Fibroblast of villous mesenchyme (primary cell): ENCODE measurements at places on chromosomes 5 and 9. TPM values are rescaled to one million over a fixed set of nuclear protein-coding genes. Genes with fewer than 3 reads are reported as not detected.

BRINP1 gene
- total RNA-seq, result under 0.01 TPM in 2 replicates

LCN15 gene
- total RNA-seq, result not detected in 2 replicates

UNC5A gene
- not detected in 2 replicates for total RNA-seq

DNA sequence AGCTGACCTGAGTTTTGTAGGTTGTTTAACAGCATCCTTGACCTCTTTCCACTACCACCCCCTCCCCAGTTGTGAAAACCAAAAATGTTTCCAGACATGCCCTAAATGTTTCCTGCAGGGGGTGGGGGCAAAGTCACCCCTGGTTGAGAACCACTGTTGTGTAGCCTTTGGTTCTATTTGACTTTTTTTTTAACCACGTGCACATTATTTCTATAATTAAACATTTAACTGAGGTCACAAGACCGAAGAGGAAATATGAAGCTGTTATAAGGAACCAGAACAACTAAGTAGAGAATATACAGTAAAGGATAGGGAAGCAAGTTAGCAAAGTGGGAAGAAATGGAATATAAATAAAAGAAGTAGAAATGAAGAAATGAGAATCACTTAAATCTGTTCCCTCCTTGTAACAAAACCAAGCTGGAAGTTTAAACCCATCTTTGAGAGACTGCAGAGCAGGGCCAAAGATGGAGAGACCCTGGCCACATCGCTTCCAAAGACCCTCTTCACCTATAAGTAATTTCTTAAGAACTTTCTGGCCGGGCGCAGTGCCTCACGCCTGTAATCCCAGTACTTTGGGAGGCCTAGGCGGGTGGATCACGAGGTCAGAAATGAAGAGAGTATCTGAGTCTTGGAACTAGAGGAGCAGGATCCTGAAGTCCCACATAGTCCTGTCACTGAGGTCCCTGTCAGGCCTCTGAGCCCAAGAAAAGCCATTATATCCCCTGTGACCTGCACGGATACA lies 14.4 kb downstream of the SIT1 start:
- DNase-seq, result no peak

- peak; percentile 68 for DNase-seq
Observed at GRCh38 chr9:121246821-121247561, 21.0 kb upstream of the GSN start.

DNA sequence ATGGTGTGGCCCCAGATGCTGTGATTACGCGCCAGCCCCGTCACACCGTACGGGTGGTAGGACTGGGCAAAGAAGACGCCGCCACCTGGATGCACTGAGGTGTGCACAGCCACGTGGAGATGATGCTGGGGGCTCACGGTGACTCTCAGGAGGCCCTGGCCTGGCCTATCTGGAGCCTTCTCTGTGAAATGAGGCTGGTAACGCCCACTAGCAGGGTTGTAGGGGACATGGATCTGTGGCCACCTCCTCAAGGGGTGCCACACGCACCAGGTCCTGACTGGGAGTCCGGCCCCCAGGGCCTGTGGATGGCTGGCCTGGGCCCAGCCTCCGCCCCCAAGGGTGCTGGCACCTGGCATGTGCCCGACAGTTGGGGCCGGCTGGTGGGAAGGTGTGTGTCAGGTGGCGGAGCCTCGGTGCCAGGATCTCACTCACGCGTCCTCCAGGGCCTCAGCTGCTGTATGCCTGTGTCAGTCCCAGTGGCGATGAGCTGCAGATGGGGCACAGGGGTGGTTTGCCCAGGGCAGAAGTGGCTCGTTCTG lies 32.4 kb downstream of the NEK6 start:
- DNase-seq, result no peak

DNA sequence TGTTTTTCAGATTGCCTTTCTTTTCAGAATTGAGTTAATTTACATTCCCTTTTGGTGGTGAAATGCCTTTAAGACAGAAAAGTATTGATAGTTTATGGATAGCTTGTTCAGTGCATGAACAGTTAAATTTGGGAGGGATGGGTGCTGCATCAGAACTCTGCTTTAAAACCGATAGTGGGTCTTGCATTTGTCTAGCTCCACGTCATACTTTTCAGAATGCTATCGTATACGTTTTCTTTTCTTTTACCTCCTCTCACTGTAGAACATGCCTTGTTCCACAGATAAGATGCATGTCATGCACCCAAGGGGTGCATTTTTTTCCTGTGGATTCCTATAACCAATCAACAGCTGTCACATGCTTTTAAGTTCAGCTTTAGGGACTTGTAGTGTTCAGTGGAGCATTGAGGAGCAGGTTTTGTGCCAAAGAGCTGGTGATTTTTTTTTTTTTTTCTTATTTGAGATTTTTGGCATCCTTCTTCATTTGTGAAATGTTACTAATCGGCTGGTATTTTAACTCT lies 2.3 kb downstream of the SLC44A1 start:
- no peak for DNase-seq

- DNase-seq, result peak; percentile 78
Observed at GRCh38 chr5:172444110-172444510, 10.2 kb downstream of the SH3PXD2B start.

DNA sequence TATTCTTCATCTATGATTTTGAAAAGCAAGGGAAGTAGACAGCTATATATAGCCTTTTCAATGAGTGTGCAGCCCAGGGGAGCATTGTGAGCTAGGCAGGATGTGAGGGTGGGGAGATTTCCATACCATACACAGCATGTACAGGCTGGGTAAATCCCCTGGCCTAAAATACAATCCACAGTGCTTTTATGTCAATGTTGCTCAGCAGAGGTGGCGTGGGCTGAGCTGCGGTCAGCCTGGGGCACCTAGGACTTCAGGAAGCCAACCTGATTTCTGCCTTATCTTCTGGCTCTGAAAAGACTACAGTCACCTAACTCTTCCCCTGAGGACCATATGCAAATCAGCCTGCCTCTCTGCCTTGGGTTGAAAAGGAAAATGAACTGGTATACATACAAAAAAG lies 6.3 kb upstream of the GARIN3 start:
- no peak for DNase-seq

DNA sequence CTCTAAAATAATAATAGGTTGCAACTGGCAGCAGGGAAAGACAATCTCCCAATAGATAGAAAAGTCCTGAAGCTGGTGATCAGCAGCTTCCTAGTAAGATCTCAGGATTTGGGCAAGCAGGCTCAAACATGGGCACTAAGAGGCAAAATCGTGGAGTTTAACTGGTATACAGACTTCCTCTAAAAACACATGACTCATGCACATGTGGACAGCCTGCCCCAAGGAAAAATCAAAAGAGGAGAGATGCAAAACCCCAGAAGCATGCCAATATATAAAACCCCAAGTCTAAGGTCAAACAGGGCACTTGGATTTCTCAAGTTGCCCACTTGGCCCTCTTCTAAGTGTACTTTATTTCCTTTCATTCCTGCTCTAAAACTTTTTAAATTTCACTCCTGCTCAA lies 62.8 kb downstream of the CDKN2A start:
- DNase-seq, result no peak
